ENCODE measurements at places on chromosomes 12 and 14. TPM values are rescaled to one million over a fixed set of nuclear protein-coding genes. Genes with fewer than 3 reads are reported as not detected.

Gene PLEKHG7
- total RNA-seq = not detected

- no peak overlapping the region for H3K4me3 ChIP-seq
- no peak for DNase-seq
- H3K36me3 ChIP-seq = no peaks in the 10 kb centered on the region
- peak overlapping the region; percentile 72 for H3K27ac ChIP-seq
Observed at GRCh38 chr14:99596071-99596627, 7.9 kb downstream of the CCDC85C start.

DNA sequence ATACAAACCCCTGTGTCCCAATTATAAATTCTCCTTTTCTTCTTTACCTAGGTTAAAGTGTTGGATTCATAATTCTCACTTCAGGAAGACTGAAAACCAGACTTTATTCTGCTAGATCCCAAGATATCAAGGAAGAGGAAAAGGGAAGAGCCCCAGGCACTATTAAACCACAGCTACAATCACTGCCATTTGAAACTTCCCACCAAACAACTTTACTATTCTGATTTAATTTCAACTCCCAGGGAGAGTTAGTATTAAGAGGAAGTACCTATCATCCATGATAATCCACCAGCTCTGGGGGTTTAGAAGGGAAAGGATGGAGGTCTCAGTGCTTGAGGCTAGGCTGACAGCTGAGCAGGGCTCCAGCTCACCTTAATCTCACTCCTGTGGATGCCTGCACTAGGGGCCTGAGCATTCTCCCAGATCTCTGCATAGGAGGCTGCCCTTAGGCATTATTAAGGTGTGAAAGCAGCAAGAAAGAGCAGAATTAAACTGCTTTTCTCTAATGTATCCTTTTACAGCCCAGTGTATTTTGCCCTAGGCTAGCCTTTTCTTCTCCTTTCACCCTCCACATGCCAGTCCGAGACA is 52.9 kb downstream of the MYF5 start:
- no peaks in the 10 kb centered on the region for H3K36me3 ChIP-seq
- no peaks in the 10 kb centered on the region for H3K4me1 ChIP-seq
- DNase-seq = no peak
- no peak overlapping the region for H3K27ac ChIP-seq

Gene CLEC6A
- total RNA-seq = not detected

- peaks cover 5% of the 10 kb centered on the region for H3K4me1 ChIP-seq
- H3K27ac ChIP-seq = peak overlapping the region; percentile 33
- H3K4me3 ChIP-seq = peak overlapping the region; percentile 22
- no peak for DNase-seq
Observed at GRCh38 chr14:20782280-20782890, 1.3 kb downstream of the RNASE6 start.

Gene KCNK13
- 0.93 TPM for total RNA-seq

GRCh38 chr14:59013672-59014298 is 174.7 kb upstream of the DAAM1 start:
- H3K27ac ChIP-seq = no peak overlapping the region
- H3K27me3 ChIP-seq = no peaks in the 10 kb centered on the region
- no peak overlapping the region for H3K4me3 ChIP-seq
- no peak for DNase-seq

Gene INHBC
- total RNA-seq = not detected

DNA sequence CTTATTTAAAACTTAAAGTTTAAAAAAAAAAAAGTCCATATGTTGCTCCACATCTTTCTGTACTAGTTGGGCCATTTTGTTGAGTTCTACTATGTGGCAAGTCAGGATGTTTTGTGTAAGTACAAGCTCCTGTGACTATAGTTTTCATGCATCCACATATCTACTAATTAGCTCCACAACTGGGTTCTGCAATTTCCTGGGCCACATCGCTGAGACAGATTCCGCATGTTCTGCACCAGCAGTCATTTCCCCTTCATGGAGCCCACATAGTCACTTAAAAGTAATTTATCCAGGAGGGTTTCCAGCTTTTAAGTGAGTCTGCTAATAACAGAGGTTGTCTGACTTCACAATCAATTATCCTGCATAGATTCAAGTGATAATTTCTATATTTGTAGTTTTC is 461.4 kb downstream of the ZFP36L1 start:
- H3K27me3 ChIP-seq = no peaks in the 10 kb centered on the region
- H3K4me3 ChIP-seq = no peak overlapping the region
- no peaks in the 10 kb centered on the region for H3K36me3 ChIP-seq
- H3K27ac ChIP-seq = no peak overlapping the region
- DNase-seq = no peak

Gene RAP1B
- 73.1 TPM for total RNA-seq

Gene TAMALIN
- 23.2 TPM for total RNA-seq

Gene PLEKHD1
- not detected for total RNA-seq

GRCh38 chr12:128753438-128753837 is 70.3 kb downstream of the SLC15A4 start:
- no peak for DNase-seq
- no peaks in the 10 kb centered on the region for H3K4me1 ChIP-seq
- H3K27ac ChIP-seq = no peak overlapping the region

Data from right atrium auricular region (tissue), 2 donors.